ENCODE measurements at places on chromosomes 6 and 20. TPM values are rescaled to one million over a fixed set of nuclear protein-coding genes. Genes with fewer than 3 reads are reported as not detected.

DNA sequence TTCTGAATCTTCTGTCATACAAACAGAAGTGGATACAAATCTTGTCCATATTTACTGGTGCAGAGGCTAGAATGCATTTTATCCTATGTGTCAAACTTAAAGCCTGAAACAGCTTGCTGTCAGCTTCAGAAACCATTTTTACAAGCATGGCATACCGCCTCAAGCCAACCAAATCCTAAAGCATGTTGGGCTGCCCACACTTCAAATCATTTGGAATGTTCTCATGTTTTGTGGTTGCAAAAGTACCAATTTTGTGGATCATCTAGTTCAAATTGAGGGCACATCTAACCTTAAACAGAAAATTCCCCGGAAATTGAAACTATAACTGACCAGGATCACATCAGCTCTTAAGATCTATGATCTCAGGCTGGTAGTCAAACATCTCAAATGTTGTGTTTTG is 3.2 kb downstream of the GPR63 start:
- DNase-seq = no peak

- no peak for DNase-seq
These were observed 88.8 kb upstream of the SOX4 start for GRCh38 chr6:21504790-21505189.

DNA sequence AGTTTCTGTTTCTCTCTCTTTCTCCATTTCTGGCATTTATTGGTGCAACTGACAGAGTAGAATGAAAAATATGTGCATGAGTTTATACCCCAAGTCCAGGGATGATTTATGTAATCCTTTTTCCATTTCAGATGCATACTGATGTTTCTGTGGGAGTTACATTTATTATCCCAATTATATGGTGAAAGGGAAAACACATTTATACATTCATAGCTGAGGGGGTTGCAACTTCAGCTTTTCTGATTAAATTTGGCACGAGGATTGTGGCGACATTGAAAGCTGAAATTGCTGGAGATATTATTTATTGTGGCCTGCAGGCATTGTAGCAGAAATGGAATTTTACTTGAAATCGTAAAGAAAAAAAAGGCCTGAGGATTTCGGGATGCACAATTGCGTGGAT is 31.5 kb upstream of the FNDC1 start:
- DNase-seq = no peak

GRCh38 chr20:1427457-1428054 is 34.7 kb upstream of the FKBP1A start:
- DNase-seq = no peak

- DNase-seq = peak; percentile 90
These were observed 4.8 kb upstream of the SOX4 start for GRCh38 chr6:21588481-21589351.

GRCh38 chr6:47741807-47742206 is 40.0 kb upstream of the OPN5 start:
- DNase-seq = peak; percentile 56

DNA sequence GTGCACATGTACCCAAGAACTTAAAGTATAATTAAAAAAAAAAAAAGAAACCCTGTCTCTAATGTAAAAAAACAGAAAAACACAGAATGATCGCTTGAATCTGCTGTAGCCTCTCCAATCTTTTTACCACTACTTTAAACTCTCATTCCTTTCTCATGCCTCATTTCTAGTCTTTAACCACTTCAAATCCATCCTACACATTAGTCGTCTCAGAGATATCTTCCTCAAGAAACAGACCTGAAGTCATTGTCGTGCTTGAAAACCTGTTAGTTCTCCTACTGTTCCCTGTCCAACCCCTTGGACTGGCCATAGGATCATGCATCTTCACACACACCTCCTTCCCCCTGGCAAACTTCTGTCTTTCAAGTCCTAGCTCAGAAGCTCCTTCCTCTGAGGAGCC is 112.1 kb upstream of the BCLAF1 start:
- peak; percentile 34 for DNase-seq

- no peak for DNase-seq
These were observed 40.2 kb upstream of the DSE start for GRCh38 chr6:116330511-116330910.

- no peak for DNase-seq
These were observed 2.8 kb downstream of the FAM8A1 start for GRCh38 chr6:17602888-17603287.

GRCh38 chr6:10429638-10430427 is 15.0 kb upstream of the TFAP2A start:
- peak; percentile 78 for DNase-seq

DNA sequence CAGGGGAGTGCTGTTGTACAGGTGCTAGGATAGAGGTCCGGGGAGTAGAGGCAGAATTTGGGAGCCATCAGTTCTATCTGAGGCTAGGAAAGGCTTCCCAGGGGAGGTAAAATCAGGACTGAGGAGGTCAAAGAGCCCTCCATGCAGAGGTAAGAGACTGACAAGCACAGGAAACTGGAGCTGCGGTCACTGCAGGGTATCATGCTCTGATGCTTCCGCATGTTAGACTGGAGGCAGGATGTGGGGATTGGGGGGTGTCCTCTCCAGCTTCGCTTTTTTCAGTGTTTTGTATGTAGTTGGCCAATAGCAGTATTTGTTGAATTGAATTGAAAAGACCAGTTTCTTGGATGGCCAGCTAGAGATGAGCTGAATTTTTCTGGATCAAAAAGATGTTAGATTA is 87.8 kb downstream of the SLC22A3 start:
- DNase-seq = no peak

DNA sequence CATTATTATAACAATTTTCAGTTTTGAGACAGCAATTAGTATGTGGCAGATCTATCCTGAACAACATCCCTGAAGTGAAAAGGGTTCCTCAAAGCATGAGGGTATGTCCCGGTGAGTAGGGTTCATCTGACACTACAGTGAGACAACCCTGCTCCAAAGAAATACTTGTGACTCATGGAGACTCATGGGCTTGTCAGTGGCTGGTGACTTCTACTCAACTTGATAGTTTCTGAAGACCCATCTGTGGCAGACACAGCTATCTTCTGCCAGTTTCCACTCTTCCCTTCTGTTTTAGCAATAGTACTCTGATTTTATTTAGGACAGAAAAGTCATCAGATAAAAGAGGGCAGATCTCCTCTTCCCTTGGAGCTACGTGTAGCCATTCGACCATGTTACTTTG is 41.4 kb downstream of the MAP3K7 start:
- no peak for DNase-seq

DNA sequence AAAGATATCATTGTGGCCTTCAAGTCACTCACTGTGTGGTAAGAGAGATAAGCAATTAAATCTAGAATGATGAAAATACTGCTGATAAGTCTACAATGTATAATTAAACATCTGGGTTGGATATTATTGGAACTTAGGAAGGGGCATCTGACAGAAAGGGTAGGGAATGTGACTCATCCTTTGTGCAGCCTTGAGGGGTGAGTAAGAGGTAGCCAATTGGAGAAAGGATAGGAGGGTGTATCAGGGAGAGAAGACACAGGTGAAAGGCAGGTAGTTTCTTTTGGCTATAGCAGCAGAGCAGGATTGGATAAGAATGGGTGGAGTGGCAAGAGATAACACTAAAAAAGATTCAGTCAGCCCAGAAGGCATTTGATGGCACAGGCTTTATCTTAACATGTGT is 182.0 kb downstream of the COL21A1 start:
- DNase-seq = no peak

DNA sequence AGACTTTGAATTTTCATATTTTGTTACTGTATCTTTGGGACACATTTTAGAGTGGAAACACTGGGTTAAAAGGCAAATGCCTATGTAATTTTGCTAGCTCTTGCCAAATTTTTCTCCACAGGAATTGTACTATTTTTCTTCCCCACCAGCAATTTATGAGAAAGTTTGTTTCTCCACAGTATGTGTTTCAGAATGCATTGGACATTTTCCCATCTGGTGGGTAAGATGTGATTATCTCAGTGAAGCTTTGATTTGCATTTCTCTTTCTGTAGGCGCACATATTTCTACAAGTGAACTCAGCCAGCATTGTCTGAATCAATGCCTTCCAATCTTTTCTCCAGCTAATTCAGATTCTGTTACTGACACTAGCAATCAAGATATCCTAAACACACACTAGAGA is 157.8 kb downstream of the RCAN2 start:
- DNase-seq = no peak

GRCh38 chr6:107304421-107305025 is 154.8 kb downstream of the PDSS2 start:
- no peak for DNase-seq

GRCh38 chr6:137925141-137925698 is 58.2 kb downstream of the TNFAIP3 start:
- no peak for DNase-seq

DNA sequence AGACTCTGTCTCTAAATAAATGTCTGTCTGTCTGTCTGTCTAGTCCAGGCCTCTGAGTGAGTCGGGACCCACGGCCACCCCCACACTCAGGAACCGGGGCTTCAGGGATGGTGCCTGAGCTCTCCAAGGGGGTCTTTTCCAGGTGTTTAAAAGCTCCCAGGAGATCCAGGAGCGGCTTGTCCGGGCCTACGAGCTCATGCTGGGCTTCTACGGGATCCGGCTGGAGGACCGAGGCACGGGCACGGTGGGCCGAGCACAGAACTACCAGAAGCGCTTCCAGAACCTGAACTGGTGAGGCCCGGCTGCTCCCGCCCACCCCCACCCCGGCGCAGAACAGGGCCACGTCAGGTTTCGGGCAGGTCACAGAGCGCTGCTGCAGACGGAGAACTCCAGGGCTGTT is 5.5 kb upstream of the COL9A3 start:
- DNase-seq = no peak

GRCh38 chr6:17032988-17033634 is 68.7 kb upstream of the STMND1 start:
- peak; percentile 96 for DNase-seq

DNA sequence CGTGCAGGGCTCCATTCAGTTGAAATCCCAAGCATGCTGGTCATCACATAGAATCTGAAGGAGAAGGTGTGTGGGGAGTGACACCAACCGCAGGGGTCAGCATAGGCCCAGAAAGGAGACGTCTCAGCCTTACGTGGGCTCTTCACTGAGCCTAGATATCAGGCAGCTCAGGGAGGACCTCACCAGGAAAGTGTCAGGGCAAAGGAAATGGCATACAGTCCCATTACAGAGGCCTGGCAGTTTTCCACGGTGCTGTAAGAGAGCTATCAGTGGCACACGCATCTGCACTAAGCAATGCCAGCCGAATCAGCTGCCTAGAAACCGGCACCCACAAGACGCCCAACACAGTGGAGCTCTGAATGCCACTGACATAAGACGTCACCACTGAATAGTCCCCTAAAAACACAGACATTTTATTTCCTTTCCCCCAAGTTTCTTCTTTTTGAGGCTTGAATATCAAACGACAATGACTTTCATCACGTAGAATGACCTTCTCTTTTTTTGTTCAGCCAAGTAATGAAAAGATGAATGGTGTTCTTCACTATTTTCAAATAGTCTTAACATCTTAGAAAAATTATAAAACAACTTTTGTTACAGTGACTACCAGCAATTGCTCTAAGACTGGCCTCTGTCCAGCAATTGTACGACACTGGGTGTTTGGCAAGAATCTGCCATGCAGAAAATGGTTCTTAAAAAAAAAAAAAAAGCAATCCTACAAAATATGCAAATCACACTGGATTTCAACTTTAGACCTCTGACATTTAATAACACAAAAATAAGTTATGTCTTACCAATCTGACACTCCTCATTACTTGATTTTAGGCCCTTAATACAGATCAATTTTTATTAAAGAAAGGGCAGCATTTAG is 88.9 kb upstream of the FOXQ1 start:
- DNase-seq = no peak

- peak; percentile 89 for DNase-seq
These were observed 8.5 kb downstream of the TMEM242 start for GRCh38 chr6:157314705-157315321.

- DNase-seq = peak; percentile 18
These were observed 195.5 kb downstream of the EPM2A start for GRCh38 chr6:145539831-145540230.

DNA sequence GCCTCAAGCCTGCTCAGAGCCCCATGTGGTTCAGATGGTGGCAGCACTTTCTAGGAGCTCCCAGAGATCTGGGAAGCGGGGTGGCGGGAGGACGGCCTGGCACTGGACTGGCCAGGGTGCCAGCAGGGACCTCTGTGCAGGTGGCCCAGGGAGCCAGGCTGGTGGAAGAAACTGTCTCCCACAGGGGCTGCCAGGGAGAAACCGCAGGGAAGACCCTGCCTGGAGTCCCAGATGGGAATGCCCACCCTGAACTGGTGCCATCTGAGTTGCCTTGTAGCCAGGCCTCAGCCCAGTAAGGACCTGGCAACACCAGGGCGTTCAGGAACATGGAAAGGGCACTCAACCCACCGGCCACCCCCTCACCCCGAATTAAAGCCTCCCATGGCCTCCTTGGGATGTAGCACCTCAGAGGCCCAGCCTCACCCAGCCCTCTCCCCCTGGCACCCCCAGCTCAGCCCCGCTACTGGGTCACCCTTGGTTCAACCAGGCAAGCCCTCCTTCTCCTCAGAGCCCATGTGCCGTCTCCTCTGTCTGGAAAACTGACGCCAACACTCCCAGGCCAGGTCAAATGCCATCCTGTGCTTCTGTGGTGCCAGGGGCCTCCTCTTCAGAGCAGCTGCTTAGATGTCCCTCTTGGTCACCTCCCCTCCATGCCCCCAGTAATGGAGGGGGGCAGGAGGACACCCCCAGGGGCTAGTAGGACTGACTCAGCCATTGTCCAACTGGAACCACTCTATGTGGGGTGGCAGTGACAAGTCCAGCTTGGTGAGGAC is 5.9 kb upstream of the C20orf144 start:
- no peak for DNase-seq

DNA sequence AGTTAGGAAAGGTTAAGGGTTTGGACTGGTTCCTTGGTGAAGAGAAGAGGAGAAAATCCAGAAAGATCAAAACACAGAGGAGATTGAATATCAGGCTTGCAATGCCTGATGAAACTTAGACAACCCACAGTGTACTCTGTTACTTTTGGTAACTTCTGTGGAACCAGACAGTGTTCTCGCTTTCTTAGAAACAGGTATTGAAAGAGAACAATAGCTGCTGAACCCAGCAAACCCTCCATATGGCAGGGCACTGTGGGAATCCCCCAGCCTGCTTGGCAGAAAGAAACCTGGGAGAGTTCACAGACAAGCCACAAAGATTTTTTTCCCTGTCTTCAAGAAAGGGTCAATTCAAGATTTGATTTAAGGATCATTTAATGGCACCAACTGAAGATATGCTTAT is 342.8 kb downstream of the FOXA2 start:
- no peak for DNase-seq

HSPA1L gene
- 1.4 TPM for total RNA-seq

ARMC2 gene
- total RNA-seq = 2.5 TPM

CAGE1 gene
- total RNA-seq = 0.33 TPM

NOTCH4 gene
- total RNA-seq = 1.1 TPM

RPS6KA2 gene
- 89.7 TPM for total RNA-seq

DZANK1 gene
- 1.5 TPM for total RNA-seq

EYS gene
- total RNA-seq = 0.09 TPM

PROCR gene
- 62.2 TPM for total RNA-seq

SIM1 gene
- total RNA-seq = under 0.01 TPM

BEND3 gene
- total RNA-seq = 1.9 TPM

COL12A1 gene
- 342 TPM for total RNA-seq

XKR7 gene
- total RNA-seq = not detected

COL20A1 gene
- total RNA-seq = not detected

APOBEC2 gene
- 0.16 TPM for total RNA-seq

SNAI1 gene
- total RNA-seq = 2.7 TPM

ZNFX1 gene
- total RNA-seq = 54.5 TPM

Measured in fibroblast of the aortic adventitia (primary cell).